CD4-positive, alpha-beta T cell treated with Interleukin-6 at 100 ng/mL for 8 hours (primary cell): ENCODE measurements at places on chromosomes 6 and 20.
A peak's percentile ranks its signal among the peaks of the same experiment; 100 is the strongest.

DNA sequence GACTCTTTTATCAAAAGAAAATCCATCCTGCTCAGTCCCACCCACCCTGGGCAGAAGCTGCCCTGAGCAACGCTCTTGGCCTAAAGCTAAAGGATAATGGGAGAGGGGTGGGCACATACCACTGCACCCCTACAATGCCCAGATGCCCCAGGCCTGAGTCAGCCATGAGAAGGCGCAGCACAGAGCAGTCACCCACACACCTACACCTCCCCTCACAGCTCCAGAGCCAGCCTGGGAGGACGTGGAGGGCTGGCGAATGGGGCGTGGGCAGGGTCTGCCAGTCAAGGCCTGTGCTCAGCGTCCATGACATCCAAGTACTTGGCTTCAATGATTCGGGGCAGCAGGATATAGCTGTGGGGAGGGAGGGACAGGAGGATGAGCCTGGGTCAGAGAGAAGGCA is 11.5 kb downstream of the SLC4A11 start:
- DNase-seq = no peak

- DNase-seq = peak; percentile 12
These were observed 3.0 kb downstream of the TSHZ2 start for GRCh38 chr20:52975029-52975732.

DNA sequence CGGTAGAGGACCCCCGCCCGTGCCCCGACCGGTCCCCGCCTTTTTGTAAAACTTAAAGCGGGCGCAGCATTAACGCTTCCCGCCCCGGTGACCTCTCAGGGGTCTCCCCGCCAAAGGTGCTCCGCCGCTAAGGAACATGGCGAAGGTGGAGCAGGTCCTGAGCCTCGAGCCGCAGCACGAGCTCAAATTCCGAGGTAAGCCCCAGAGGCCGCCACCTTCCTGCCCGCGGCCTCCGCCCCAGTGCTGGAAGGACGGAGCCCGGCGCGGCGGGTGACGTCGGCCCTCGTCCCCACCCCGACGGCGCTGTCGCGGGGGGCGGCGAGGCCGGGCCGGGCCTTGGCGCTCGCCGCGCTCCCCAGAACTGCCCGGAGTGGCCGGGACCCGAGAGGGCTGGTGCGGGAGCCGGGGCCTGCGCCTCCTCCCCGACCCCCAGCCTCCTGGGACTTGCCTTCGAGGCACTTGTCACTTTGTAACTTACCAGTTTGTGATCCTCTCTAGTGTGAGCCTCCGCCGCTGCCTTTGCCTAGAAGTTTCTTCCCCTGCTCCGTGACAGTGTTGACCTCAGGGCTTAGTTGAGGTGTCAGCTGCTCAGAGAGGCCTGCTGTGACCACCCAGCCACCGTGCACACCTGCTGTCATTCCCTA is 417 bp downstream of the VAPB start:
- DNase-seq = no peak

DNA sequence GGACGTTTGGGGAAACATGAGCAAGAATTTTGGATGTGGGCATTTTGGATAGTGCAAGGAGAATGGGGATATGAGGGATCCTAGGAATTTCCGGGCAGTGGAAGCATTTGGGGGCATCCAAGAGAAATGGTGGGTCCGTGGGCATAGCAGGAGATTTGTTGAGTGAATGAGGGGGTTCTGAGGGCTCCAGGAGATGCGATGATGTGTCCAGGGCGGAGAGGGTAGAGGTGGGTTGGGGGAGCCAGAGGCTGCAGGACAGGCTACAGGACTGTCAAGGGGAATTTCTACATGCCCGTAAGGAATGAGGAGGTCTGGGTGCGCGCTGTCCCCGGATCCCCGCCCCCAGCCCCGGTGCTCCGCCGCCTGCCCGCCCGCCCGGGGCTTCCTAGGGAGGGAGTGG is 364 bp downstream of the FRS3 start:
- no peak for DNase-seq

- DNase-seq = no peak
These were observed 36.5 kb upstream of the PHACTR3 start for GRCh38 chr20:59567585-59568508.

GRCh38 chr20:12394786-12395185 is 477.1 kb downstream of the BTBD3 start:
- DNase-seq = no peak

GRCh38 chr6:4632421-4632820 is 143.8 kb upstream of the CDYL start:
- DNase-seq = no peak

DNA sequence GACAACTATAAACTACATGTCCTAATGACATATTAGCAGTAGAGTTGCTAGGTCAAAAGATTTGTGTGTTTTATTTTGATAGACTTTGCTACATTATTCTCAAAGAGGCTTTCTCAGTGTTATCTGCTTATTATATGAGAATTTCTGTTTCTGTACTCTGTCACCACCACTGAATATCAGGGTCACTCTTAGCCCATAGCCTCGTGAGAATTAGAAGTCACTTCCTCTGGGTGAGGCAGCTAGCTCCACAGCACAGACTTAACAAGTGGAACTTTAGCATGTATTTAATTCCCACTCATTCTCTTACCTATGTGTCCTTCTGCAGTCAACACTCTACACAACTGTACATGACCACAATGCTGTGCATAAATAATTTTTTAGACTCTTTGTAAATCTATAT is 6.7 kb downstream of the PHACTR2 start:
- no peak for DNase-seq

DNA sequence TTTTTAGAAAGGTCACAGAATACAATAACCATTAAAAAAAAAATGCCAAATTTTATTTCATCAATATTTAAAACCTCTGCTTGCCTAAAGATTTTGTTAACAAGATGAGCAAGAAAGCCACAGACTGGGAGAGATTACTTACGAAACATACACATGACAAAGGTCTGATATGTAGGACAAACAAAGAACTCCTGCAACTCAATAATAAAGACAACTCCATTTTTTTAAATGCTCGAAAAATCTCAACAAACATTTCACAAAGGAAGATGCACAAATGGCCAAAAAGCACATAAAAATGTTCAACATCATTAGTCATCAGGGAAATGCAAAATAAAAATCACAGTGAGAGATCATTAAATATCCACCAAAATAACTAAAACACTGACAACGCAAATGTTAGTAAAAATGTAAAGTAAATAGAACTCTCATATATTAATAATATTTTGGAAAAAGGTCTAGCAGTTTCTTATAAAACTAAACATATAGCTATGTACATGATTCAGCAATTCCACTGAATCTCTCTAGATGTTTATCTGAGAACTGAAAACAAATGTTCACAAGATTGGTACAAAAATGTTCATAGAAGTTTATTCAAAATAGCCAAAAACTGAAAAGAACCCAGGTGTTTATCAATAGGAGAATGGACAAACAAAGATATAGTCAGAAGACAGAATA is 10.3 kb downstream of the STK38 start:
- DNase-seq = no peak

GRCh38 chr20:11890331-11891076 is 27.2 kb upstream of the BTBD3 start:
- peak; percentile 41 for DNase-seq

GRCh38 chr6:139368661-139369060 is 5.8 kb downstream of the CITED2 start:
- DNase-seq = no peak

DNA sequence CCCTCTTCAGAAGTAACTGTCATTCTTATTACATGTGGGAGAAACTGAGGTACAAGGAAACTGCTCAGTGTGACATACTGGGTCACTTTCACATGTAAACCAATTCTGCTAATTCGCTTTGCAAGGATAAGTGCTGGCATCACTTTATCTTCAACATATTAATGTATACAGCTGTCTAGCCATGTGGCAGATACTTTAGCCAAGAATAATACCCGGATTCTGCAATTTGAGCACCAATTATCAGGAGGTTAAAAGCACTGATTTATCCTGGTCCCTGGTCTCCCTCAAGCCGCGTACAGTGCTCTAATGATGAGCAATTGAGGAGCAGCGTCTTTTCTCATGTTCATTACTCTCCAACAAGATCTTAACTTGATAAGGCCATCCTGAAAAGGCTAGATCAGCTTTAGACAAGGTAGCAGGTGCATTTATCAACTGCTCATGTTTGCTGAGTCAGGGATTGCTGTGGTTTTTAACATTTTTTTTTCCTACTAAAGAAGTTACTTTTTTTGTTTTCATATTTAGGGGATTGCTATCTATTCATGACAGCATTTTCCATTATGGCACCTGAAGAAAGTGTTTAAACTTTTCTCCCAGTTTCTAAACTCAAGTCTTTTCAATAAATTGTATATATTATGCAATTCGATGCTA is 1066.3 kb upstream of the MAP3K7 start:
- DNase-seq = no peak

- peak; percentile 12 for DNase-seq
These were observed 29.8 kb downstream of the NEDD9 start for GRCh38 chr6:11202513-11203305.

DNA sequence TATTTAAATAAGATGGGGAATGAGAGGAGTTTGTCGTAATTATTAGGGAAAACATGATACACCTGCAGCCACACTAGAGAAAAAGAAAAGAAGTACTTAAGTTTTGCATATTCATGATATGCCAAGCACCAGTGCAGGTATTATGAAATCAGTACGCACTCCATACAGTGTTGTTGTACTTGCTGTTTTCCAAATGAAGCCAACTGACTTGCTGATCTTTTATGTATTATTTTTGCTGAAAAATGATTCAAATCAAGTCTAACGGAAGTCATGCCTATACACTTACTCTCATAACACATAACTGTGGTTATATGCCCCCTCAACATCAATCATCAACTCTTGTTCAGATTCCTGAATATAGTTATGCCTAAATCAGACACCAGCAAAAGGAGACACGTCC is 584.9 kb upstream of the EYS start:
- no peak for DNase-seq

DNA sequence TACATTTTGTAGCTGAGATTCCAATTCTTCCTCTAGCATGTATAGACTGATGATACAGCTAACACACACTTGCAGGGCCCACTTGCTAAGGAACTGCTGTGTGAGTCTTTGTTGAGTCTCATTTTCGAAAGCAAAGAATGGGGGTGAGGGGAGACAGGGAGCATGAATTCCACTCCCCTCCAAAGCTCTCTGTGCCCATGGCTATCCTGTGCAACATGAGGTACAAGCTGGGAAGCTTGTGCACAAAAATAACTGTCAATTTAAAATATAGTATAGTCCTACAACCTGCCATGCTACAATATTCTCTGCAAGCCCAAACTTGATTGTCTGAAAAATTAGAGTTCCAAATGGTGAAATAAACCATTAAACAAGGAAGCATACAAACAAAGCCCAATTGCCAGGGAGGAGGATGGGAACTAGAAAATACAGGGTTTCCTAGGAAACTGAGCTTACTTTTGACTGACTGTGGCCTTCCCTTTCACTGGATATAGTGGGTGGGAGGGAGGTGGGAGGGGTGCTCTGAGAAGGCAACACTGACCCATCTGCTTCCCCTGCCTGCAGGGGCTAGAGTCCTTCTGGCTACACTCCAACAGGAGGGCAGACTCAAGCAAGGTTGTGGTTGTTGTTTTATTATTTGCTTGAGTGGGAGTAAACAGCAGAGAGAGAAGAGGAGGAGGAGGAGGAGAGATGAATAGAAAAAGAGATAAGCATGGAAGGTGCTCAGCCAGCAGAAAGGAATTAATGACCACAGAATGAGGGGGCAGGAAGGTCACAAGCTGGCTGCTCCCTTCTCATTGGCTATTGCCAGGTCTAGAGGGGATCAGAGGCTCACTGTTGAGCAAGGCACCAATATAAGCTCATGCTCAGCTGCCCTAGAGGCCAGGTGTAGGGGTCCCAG is 84.6 kb downstream of the FYN start:
- DNase-seq = no peak

- DNase-seq = no peak
These were observed 429.6 kb upstream of the JARID2 start for GRCh38 chr6:14816116-14816859.

DNA sequence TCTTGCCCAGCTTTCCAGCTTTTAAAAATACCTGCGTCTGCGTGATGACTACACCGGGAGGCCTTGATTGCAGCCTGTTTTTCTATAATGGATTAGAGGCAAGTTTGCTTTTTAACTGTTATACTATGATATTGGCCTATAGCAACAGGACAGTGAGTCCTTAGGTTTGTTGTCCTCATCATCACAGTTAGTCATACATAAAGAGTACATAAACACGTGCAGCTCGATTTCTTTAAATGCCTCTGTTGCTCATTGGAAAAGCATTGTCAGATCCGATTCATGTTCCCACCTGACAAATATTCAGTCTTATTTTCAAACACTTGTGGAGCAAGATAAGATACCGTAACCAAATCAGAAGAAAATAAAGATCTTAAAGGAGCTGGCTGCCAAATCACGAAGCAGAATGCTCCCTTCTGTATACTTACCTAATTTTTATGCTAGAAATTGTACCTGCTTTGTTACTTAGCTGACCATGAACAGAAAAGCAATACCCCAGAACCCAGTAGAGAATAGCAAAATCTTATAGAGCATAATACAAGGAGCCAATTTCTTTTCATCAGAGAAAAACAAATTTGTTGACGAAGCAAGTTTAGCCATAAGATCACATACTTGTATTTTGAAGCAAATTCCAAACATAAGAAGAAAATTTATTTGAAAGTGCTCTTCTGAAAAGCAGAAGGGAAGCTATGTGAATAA is 100.4 kb downstream of the TMEM200A start:
- DNase-seq = no peak

- DNase-seq = peak; percentile 22
These were observed 36.4 kb downstream of the HLA-DPB1 start for GRCh38 chr6:33112148-33112547.

DNA sequence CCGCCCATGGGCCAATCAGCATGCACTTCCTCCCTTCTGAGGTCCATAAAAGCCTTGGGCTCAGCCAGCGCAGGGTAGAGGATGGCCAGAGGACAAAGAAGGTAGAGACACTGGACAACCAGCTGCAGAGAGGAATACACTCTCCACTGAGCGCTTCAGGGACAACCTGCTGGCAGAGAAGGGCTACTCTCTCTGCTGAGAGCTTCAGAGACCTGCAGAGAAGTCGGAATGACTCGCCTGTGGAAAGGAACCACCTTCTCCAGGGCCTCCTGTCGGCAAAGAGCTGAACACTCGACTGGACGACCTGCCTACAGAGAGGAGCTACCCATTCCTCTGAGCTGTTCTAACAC is 31.4 kb upstream of the SLA2 start:
- no peak for DNase-seq

GRCh38 chr6:158438226-158438625 is 121.7 kb upstream of the TMEM181 start:
- no peak for DNase-seq
